Skeletal muscle cell (primary cell): ENCODE measurements at places on chromosomes 1 and 21.
A peak's percentile ranks its signal among the peaks of the same experiment; 100 is the strongest.

DNA sequence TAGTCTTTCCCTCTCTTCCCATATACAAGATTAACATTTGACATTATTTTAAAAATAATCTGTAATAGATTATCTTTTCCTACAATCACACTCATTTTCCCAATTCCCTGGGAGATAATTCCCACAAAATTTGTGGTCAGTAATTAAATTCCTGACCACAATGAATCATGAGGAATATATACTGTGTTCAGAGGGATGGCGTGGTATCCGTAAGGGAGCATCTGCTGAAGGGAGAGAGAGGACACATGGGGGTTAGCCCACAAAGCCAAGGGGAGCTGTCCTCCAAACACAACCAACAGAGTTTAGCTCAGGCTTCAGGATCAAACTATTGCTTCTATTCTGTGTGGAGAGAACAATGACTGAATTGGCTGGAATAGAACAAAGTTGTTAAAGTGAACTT is 57.1 kb upstream of the PPP2R5A start:
- DNase-seq, result no peak

DNA sequence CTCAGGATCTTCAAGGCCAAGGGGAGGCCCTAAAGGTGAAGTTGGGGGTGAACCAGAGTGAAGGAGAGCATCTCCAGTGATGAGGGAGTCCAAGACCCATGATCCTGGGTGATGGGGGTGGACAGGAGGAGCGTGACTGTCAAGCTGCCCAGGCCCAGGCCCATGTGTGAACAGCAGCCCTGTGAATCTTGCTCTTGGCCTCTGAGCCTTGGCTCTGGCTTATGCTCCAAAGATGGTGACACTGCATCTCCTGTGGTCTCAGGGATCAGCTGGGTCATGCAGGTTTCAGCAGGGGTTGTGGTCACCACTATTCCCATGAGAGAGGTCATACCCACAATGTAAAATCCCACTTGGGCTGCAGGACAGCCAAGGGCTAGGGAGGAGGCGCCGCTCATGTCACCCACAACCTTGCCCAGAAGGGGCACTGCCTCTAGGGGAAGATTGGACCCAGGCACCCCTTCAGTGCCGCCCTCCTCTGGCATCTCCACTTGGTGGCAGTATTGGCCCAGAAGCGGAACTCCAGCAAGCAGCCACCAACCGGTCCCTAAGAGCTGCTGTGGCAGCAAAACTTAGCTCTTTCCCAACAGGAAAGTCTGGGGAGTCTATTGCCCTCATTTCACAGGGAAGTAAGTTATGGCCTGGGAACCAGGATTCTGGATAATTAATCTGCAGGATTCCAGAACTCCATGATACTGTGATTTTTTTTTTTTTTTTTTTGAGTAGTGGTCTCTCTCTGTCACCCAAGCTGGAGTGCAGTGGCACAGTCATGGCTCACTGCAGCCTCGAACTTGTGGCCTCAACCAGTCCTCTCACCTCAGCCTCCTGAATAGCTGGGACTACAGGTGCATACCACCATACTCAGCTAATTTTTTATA is 7.5 kb upstream of the WNT3A start:
- no peak for DNase-seq

DNA sequence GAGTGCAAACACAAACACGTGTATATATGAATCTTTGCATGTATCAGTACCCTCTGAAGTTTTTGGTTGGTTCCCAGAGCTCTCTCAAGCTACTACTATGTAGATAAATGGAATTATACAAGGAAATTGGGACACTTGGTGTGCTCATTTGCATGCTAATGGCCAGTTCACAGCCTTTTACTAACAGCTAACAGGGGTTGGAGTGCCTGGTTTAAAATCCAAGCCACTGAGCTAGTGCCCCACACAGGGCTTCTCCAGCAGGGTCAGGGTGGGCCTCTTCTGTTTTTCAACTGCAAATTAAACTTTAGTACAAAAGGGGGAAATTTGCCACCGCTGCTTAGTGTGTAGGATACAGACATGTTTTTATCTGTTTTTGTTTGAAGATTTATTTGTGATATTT is 121.0 kb downstream of the ATP5PO start:
- DNase-seq, result no peak

DNA sequence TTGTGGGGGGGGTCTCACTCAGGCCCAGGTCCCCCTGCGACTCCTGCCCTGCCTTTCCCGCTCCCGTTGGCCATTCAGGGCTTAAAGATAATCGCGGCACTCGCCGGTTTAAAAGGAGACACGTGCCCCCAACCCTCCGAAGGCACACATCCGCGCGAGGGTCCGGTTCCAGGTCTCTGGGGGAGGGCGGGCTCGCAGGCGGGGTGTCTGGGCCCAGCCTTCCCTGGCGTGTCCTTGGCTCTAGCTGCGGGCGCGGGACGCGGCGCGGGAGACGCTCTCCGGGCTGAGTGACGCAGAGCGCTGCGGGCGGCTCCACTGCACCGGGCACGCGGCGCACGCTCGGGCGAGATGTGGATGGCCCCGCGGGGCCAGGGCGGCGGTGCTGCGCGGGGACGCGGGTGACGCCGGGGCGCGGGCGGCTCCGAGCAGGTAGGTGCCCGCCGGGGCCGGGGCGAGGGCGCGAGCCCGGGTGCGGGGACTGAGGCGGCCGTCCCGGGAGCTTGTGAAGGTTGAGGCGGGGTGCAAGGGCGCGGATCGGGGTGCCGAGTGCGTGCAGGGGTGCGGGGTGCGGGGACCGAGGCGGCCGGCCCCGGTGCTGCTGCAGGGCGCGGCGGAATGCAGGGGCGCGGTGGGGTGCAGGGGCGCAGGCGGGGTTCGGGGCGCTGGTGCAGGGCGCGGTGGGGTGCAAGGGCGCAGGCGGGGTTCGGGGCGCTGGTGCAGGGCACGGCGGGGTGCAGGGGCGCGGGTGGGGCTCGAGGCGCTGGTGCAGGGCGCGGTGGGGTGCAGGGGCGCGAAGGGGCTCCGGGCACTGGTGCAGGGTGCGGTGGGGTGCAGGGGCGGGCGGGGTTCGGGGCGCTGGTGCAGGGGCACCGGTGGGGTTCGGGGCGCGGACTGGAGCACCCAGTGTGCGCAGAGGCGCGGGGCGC is 3.3 kb upstream of the TRPM2 start:
- DNase-seq, result no peak

DNA sequence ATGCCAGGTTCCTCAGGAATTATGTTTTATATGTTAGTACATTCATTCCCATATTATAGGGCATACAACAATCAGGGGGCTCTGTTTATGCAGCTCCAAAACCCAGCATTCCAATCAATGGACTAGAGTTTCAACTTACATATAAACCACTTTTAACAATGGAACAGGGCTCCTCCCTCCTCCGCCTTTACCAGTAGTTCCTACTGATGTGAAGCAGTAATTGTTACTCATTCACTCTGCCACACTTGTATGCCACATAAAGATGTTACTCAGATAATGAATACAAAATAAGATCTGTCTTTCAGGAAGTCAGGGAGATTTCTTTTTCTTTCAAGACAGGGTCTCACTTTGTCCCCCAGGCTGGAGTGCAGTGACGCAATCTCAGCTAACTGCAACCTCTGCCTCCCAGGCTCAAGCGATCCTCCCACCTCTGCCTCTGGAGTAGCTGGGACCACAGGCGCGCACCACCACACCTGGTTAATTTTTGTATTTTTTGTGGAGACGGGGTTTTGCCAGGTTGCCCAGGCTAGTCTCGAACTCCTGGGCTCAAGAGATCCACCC is 17.1 kb downstream of the ZNF281 start:
- no peak for DNase-seq

- peak; percentile 99 for DNase-seq
These were observed 1561.5 kb downstream of the MRPL39 start for GRCh38 chr21:24045775-24046215.

GRCh38 chr1:230910755-230911117 is 42.4 kb upstream of the C1orf198 start:
- no peak for DNase-seq

DNA sequence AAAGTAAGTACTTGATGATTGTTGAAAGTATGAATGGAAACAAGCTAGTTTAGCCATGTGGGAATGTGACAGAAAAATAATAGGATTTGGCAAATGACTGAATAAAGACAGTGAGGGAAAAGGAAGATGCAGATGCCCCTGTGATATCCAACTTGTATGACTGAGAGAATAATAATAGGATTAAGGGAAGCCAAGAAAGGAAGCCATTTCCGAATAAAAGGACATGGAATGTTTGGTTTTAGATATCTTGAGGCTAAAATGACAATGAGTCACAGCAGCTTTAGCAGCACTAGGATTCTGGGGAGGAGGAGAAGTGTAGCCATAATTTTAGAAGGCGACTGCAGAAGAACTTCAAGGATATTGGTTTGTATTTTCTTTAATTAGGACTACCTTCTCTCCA is 109.2 kb downstream of the TTLL7 start:
- no peak for DNase-seq

GRCh38 chr1:79204779-79205479 is 198.4 kb upstream of the ADGRL4 start:
- DNase-seq, result peak; percentile 13

DNA sequence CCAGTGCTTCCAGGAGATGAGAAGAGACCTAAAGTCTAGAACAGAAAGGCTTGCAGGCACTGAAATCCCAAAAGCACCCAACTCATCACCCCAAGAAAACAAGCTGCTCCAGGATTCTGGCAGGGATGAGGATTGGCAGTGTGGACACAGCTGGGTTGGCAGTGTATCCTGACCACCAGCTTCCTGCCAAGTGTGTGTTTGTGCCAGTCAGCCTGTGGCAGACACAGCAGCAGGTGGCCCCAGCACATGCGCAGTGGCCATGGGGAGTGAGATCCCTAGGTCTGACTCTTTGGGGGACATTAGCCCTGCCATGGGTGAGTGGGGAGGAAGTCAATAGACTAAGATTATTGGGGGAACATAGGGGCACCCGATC is 8.7 kb upstream of the SNAPIN start:
- DNase-seq, result no peak

- no peak for DNase-seq
These were observed 492.0 kb upstream of the USP24 start for GRCh38 chr1:55707196-55707595.

DNA sequence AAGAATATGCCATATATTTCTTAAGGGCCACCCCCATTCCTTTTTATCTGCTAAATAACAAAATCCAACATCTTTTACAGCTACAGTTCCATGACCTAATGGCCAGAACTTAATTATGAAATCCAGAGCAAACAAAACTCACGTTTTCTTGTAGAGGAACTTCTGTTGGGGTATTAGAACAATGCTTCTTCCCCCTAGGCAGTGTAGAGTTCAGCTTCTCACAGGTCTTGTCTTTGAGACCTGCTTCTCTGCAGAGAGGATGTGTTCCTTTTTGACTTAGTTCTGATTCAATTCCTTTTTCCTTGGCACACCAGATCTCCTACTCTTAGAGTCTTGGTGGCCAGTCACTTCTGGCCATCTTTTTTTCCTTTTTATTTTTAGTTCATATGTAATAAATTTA is 22.2 kb downstream of the VAV3 start:
- no peak for DNase-seq

DNA sequence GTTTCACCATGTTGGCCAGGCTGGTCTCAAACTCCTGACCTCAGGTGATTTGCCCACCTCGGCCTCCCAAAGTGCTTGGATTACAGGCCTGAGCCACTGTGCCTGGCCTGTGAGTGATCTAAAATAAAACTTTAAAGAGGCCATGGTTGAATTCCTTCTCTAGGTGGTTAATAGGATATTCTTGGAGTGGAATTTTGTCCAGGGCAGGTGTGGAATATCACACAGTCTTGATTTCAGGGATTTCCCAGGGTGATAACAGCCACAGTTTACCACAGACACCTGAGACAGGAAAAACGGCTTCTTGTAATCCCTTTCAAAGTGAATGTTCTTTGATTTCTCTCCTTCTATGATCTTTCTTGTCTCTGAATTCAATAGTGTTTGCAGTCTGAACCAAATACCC is 32.1 kb upstream of the C1orf21 start:
- DNase-seq, result no peak

GRCh38 chr1:154324669-154325582 is at the start of gene ATP8B2:
TSS of gene ATP8B2 (plus strand) at chr1:154325525. CDS start at chr1:154328142, 2,617 bp downstream.
- DNase-seq, result no peak

- DNase-seq, result no peak
These were observed 38.3 kb downstream of the PTGFRN start for GRCh38 chr1:116948046-116948445.

DNA sequence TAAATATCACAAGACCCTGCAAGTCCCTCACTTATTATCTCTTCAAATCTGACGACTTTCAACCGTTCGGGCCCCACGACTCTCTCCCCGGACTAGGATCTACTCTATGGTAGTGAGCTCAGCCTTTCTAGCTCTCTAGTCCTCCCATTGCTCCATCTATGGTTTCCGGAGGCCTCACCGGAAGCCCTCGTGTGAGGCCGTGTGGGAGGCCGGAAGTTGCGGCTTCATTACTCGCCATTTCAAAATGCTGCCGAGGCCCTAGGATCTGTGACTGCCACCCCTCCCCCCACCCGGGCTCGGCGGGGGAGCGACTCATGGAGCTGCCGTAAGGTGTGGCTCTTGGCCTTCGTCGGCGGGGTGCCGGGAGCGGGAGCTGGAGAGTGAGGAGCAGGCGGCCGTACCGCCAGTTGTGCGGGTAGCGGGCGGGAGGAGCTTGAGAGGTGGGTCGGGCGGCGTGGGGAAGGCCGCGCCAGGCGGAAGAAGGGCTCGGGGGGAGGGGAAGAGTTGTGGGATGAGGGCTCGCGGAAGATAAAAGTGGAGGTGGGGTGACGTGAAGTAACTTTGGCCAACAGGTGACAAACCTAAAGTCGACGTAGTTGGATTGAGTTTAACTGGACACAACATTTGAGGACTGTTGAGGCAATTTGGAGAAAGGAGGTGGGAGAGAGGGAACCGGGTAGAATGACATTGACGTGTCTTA is at the start of gene MDM4:
Gene MDM4 (plus strand): TSS at position 227 of the 700 bp plus-strand sequence. CDS start 9,113 bp downstream, outside the sequence.
- DNase-seq, result peak; percentile 89

DNA sequence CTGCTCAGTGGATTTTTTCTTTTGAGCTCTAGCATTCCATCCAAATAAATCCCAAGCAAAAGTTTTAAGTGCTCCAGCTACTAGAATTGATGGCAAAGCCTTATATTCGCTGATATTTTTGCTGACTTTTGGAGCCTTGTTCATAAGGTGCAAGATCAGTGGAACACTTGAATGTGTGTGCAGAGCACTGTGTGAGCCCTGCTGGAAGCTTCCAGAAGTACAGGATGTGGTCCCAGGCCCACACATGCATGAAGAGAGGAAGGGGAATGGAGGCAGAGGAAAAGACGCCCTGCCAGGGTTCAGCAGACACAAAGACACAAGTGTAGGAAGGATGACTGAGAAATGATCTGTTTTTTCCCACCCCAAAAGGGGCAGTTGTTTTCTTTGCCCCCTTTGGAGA is 169.4 kb downstream of the KCNJ6 start:
- DNase-seq, result no peak

DNA sequence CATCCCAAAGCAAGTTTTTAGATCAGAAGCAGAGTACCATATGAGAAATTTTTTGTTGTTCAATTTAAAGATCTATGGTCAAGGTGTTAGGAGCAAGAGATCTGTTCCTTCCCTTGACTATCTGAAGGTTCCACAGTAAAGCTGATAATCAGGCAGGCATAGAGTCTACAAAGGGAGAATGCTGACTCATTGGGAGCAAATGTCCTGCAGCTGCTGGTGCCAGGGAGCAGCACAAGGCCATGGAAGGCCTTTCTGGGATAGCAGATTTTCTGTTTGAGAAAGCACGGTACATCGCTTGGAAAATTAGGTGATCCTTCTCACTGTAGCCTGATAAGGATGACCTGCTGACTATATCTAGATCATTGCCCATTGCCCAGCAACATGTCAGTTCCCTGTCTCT is 210.1 kb upstream of the C1orf87 start:
- no peak for DNase-seq
